Mucosa of descending colon (tissue), 3 donors: ENCODE measurements at places on chromosomes 11 and 22.

- no peak for DNase-seq
Observed at GRCh38 chr22:43526117-43526655, 114.4 kb downstream of the MPPED1 start.

DNA sequence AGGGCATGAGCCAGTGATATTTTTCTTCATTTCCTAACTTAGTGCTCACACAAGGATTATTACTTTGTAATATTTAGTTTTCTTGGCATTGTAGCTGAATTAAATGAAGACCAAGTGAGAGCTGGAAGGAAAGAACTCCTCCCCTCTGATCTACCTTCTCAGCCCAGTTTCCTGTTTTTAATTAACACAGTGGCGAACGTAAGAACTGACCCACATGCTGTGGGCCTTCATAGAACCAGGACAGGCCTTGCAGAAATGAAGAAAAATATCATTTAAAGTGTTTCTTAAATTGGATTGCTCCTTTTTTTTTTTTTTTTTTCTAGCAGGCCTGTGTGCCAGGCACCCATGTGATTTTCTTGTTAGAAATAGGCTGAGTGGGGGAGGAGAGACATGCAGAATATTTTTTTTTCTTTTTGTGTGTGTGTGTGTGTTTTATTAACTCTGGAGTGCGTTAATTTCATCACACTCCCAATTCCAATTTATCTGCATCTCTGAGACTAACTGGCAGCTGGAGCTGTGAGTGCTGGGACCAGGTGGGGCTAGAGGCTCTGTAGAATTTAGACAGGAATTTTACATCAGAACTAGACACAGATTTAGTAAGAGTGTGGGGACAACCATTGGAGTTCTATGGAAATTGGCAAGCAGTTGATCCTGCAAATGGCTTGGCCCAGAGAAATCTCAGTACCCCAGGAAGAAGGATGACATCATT lies 320.5 kb downstream of the DDX10 start:
- no peak for DNase-seq

- no peak for DNase-seq
Observed at GRCh38 chr11:37171451-37171850, 573.4 kb upstream of the RAG2 start.

DNA sequence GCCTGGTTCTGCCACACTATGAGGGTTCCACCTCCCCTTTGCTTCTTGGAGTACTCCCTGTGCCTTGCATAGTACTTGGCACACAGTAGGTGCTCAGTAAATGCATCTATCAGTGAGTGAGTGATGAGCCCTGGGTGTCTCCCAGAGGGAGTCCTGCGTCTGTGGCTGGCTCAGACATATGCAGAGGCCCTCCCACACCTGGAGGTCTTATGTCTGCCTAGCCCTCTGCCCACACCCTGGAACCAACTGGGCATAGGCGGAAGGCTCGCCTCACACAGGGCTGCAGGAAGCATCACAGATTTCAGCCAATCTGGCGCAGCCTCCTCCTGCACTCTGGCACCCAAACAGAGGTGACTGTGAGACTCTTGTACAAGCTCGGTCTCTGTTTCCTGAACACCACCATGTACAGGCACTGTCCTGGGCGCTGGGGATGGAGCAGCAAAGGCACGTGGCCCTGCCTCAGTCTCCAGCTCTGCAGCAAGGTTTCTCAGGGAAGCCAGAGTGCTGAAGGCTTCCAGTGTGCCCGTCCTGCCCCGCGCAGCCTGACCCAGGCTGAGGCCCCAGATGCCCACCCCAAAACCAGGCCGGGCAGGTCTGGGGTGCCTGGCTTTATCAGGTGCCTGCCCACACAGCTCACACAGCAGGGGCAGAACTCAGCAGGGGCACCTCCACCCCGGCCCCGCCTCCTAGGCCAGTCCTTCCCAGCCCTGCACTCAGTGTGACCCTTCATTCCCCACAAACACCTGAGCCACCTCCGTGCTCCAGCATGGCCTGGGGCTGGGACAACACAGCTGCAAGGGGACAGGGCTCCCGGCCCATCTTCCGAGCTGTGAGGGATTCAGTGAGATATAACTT lies 26.7 kb downstream of the FLRT1 start:
- no peak for DNase-seq

DNA sequence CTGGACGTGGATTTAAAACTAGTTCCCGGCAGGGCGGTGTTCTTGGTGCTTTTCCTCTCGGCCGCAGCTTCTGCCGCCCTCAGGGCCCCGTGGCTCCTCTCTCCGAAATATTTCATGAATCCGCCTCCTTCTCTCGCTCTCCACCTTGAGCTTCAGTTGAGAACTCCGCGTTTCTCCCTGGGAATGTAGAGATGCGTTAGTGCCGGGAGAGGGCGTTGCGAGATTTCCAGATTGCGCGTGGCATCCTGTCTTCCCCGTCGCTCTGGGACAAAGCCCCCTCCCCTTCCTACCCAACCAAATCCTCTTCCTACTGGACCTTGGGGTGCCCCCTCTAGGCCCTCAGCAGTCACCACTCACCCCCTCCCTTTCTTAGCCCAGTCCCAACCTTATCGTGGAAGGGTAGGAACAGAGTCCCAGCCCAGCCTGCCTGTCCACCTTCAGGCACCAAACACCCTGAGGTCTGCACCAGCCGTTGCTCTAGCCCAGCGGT lies 15.5 kb upstream of the RAC2 start:
- no peak for DNase-seq

- no peak for DNase-seq
Observed at GRCh38 chr11:125157953-125158680, 6.4 kb upstream of the PKNOX2 start.

DNA sequence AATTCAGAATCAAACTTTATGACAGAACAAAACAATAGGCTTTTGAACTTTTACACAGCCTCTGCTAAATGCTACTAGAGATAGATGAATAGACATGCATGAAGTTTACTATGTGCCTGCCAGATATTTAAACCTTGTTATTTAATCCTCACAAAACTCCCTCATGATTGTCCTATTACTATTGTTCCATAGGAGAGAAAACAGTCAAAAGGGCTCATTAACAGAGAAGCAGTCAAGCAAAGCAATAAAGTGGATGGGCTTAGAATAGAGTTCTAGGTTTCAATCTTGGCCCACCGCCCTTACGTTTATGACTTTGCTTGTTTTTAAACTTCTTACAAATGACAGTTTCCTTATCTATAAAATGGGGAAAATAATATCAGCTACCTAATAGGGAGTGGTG lies 12.9 kb downstream of the CWC15 start:
- DNase-seq: no peak

DNA sequence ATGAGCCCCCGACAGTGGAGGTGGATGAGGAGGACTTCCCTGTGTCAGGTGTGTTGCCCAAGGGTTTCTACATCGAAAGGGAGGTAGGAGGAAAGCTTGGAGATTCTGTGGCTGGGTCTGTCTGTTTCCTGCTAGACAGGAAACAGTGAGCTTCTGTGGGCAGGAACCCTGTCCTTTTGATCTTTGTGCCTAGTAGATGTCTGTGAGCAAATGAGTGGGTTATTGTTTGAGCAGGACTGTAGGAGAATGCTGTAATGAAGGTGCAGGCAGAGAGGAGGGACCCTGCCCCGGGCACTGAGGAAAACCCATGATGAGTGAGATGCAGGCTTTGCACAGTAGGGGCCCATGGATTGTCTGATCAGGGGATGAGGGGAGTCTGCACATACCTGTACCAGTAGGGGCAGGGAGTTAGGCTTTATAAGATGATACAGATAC lies 14.0 kb downstream of the USP35 start:
- peak; percentile 32 for DNase-seq

DNA sequence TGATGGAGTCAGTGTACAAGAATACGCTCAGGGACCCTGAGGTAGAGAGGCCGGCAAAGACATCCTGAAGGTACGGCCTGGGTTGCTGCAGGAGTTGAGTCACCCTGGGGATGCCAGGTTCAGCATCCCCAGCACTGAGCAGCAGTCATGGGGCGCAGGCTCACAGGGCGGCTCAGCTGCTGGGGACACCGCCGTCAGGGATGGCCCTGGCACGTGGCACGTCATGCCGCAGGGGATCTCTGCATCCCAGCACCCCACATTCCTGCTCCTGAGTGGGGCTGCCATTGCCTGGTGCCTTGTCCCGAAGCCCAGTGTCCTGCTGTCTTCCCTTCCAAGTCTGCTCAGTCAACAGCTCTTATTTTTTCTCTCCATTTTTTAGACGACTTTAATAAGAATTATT lies 168.7 kb upstream of the NTM start:
- no peak for DNase-seq

- no peak for DNase-seq
Observed at GRCh38 chr11:28284196-28284595, 176.0 kb downstream of the METTL15 start.

GRCh38 chr22:49297286-49297870 lies 530.3 kb downstream of the BRD1 start:
- DNase-seq: no peak

DNA sequence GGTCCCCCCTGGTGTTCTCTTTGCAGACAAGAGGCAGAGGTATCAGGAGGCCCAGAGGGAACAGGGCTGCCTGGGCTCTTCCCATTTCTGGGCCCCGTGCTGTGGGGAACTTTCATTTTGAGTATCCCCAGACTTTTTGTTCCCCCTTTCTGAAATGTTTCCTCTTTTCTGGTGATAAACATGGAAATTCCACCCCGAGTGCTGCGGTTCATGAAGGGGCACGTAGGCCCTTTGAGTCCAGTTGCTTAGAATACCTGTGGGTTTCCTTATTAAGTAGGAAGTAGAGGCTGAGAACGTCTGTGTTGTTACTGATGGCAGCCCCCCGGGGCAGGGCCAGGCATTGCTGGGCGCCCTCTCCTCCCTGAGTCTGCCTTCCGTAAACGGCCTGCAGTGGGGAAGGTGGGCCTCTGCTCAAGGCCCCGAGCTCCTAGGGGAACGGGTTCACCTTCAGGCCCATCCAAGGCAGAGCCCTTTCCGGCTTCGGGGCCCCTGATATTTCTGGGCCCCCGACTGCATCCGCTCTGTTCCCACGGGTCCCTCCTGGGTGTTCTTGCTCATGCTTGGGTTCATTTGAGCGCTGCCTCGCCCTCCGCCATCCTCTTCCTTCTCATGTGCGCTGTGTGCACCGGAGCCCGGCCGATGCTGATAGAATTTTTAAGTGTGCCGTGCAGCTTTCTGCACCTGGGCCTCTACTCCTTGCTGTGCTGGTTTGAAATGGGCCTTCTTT lies 12.0 kb downstream of the TBC1D22A start:
- no peak for DNase-seq

- DNase-seq: no peak
Observed at GRCh38 chr11:45423475-45424120, 137.5 kb upstream of the SYT13 start.

DNA sequence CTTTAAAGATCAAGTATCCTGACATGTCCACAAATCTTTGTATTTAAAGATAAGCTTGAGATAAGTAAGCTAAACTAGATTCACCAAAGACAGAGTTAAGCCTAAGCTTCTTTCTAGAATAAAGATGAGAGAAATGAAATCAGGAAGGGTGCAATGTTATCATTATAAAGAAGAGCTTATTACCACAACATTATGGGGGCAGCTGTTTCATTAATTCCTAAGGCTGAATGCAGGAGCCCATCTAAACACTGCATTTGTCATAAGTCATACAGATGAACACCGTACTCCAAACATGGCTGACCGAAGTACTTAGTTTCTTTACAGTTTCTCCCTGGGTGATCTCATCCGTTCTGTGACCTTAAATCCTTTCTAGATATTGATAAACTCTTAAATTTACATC lies 16.3 kb downstream of the FDX1 start:
- DNase-seq: no peak

GRCh38 chr11:72618803-72619202 lies 55.4 kb downstream of the PDE2A start:
- no peak for DNase-seq

GRCh38 chr11:34825670-34826383 lies 90.4 kb downstream of the APIP start:
- DNase-seq: peak; percentile 75

DNA sequence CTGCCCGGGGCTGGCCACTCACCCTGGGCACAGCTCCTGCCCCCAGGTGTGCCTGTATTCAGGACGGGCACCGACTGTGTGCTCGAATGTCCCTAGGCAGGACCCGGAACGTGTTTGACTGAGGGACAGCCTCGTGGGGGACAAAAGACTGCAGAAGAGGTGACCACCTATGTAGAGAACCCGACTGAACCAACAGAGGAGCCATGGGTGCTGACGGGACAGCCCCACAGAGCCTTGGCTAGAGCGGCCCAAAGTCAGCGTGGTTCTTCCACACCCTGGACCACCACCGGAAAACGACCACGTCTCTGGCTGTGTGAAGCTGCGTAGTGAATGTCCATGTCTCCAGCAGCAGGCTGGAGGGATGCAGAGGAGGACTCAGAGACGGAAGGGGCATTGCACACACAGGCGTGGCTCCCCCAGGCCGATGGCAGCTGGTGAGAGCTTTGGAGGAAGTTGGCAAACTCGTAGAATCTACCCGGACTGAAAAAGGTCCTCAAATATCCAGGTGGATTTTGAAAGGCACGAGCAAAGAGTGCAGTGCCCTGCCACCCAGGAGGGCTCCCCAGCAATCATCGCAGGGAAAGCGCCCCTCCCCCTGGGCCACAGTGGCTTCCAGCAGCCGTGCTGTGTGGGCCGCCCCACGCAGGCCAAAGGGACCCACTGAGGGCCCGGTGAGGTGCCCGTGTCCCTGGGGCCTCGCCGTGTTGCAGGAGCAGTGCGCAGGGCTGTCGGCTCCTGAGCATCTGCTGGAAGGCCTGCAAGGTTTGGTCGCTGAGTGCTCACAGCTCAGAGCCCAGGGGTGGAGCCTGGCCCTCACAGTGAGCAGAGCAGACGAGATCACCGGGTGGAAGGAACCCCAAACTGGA lies 17.5 kb upstream of the MUC5B start:
- DNase-seq: peak; percentile 50

- DNase-seq: no peak
Observed at GRCh38 chr22:31768422-31769059, 14.7 kb downstream of the DEPDC5 start.

DNA sequence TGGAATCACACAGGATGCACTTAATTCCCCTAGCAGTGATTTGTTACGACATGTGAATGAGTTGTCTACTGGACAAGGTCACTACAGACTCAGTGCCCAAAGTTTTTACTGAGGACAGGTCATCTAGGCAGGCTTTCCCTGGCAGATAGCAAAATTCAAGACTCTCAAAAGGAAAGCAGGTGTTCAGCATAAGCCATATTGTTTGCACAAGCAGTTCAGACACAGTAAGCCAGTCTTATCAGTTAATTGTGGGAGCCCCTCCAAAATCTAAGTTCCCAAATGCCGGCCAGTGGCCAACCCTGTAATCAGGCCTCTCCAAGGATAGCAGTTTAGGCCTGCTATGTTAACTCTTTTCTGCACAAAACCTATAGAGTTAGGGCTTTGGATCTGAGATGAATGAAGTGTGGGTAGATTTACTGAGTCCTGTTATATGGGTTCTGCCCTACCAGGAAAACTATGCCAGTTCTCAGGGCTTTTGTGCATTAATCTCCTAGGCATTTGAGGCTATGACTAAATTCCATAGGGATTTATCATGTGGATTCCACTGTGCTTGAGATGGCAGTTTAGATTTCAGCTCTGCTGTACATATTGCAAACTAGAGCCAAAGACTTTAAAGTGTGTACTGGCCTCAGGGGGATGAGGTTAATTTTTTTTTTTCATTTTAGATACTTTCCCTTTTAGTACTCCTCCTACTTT lies 4.8 kb upstream of the ARHGEF12 start:
- DNase-seq: no peak

- DNase-seq: no peak
Observed at GRCh38 chr11:10891151-10891720, 33.4 kb upstream of the ZBED5 start.
